ENCODE measurements at places on chromosomes 4 and X.

- no peak for DNase-seq
Observed at GRCh38 chrX:31093639-31093975, 21.8 kb upstream of the FTHL17 start.

DNA sequence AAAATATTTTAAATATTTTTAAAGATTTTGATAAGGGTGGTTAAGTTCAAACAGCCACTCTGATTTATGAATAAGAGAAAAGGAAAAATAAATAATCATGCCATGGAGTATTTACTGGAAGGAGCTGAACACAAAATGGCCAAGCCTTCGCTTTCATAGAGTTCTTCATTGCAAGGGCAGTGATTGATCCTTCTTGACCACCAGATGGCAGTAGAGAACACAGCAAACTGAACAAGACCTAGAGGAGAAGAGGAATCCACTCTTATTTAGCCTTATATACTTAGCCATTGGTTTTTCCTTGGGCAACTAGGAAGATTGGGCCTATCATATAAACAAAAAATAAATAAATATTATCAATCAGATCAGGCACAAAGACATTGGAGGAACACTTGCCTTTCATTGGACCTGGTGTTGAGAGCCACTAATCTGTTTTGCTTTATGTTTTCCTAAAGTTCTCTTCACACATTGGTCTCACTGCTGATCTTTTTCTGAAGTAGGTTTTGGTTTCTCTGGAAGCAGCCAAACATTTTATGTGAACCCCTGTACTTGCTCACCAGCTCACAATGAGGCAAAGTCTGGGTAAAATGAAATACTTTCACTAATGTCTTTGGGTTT, 58.1 kb upstream of the PARM1 start:
- DNase-seq, result peak; percentile 17

DNA sequence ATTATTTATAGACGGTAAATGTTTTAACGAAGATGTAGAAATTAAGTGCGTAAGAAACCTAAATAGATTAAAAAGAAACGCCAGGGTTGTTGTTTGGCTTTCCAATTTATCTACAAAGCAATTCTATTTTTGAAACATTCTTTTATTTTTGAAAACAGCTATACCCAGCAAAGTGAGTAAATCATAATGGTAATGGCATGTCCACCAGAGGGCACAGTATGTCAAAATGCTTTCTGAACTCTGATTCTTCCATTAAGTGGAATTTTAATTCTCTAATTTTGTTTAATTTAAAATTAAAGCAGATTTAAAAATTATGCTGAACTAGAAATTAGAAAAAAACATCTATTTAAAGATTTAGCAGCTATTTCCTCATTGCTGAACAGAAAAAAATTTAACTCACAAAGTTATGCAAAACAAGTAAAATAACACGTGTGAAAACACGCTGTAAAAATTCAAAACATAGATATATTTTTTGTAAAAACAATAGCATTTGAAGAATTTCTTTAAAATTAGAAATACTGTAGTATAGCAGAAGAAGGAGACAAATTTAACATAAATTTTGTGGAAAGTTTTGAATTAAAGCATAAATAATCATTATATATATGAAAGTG, 26.5 kb downstream of the RASSF6 start:
- no peak for DNase-seq

- no peak for DNase-seq
Observed at GRCh38 chr4:149223659-149224058, 592.0 kb downstream of the IQCM start.

GRCh38 chrX:63869506-63869905, 84.5 kb upstream of the ARHGEF9 start:
- DNase-seq, result no peak

DNA sequence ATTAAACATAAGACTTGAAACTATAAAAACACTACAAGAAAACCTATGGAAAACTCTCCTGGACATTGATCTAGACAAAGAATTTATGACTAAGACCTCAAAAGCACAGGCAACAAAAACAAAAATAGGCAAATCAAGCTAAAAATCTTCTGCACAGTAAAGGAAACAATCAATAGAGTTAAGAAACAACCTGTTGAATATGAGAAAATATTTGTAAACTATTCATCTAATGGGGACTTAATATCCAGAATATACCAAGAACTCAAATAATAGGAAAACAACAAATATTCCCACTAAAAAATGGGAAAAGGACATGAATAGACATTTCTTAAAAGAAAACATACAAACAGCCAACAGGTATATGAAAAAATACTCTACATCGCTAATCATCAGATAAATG, 100.4 kb upstream of the PLAC1 start:
- DNase-seq, result no peak

DNA sequence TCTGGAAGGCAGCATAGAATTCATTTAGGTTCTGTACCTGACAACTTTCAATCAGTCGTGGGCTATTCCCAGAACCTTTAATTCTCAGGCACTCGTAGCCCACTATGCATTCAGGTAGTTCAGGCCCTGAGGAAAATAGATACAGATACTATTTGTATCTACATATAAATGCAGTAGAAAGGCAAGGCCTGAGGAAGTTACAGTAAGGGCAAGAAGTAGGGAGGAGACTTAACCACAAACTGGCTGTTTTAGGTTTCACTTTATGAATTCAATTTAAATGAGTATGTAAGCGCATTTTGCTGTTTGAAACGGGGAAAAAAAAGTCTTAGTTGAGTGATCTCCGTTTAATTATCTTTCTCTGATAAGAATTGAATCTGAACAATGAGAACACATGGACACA, 529.4 kb upstream of the ATOH1 start:
- no peak for DNase-seq

DNA sequence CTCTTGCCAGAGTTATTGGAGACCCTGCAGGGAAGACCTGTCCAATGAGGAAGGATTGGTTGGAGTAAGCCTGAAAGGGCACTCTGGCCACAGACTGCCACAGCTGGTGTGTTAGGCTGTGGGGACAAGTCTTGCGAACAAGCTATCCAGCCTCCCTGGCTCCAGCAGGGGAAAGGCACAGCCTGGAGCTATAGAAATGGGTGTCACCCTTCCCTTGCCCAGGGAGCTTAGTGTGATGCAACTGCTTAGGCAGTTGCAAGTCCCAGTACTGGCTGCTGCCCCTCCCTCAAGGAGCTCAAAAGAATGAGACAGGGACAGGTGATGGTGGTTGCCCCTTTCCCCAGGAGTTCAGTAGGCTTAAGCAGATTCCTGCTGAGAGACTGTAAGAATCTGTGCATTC, 165.7 kb upstream of the CT83 start:
- DNase-seq, result no peak

GRCh38 chr4:92651536-92651935, 347.8 kb downstream of the GRID2 start:
- no peak for DNase-seq

Measured in head of caudate nucleus (tissue), 42 donors.